Activated T-cell treated with anti-CD3 and anti-CD28 coated beads for 48 hours (primary cell): ENCODE measurements at places on chromosomes 13 and 19.

DNA sequence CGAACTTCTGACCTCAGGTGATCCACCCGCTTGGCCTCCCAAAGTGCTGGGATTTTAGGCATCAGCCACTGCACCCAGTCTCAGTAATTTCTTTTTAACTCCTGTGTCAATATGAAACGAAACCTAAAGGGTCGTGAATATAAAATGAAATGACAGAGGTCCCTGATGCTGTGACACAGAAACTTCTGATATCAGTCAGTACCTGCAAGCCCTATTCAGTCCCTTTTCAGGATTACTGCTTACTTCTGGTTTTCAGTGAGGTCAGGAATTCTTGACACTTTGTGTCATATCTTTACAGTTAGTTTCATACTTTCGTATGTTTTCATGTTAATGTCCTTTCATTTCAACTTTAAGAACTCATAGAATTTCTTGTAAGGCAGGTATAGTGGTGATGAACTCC is 58.7 kb downstream of the RNF17 start:
- DNase-seq = no peak

- no peak for DNase-seq
Measured at GRCh38 chr13:105890509-105890908, 645.0 kb downstream of the EFNB2 start.

DNA sequence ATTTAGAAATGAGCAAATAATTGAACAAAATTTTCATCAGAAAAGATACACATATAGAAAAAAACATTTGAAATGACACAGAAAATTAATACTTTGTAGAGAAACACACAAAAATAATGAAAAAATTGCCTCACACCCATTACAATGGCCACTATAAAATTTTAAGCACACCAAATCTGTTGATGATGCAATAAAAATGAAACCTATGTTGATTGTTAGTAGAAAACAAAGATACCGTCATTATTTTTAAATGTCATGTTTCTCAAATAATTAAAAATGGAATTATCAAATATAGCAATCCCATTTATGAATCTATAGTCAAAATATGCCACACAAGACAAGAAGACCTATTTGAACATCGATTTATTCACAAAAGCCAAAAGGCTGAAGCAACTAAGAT is 90.5 kb downstream of the ZNF708 start:
- DNase-seq = no peak

GRCh38 chr13:97327506-97328221 is 105.5 kb downstream of the MBNL2 start:
- no peak for DNase-seq

GRCh38 chr19:1483131-1483978 is 4.3 kb upstream of the C19orf25 start:
- DNase-seq = no peak

GRCh38 chr13:37806666-37807065 is 62.9 kb downstream of the TRPC4 start:
- DNase-seq = no peak

DNA sequence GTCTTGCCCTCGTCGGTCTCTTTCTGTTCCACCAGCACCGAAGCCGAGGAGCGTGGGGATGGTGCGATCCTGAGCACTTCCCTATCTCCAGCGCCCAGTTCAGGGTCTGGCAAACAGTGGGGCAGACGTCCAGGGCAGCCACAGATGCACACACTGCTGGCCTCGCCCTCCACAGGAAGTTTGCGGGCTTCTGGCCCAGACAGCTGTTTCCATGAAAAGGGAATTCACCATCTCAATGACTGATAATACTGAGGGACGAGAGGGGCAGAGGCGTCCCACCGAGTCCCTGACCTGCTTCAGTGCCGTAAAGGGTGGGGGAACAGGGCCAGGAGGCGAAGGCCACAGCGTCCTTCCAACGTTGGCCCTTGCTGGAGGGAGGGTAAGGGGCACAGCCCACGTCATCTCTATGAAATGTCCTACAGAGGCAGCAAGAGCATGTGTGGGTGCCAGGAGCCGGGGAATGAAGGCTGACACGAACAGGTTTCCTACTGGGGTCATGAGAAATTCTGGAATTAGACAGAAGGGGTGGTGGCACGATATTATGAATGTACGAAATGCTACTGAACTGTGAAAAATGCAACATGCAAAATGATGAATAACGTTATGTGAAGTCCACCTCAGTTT is 19.5 kb downstream of the SHC2 start:
- no peak for DNase-seq

DNA sequence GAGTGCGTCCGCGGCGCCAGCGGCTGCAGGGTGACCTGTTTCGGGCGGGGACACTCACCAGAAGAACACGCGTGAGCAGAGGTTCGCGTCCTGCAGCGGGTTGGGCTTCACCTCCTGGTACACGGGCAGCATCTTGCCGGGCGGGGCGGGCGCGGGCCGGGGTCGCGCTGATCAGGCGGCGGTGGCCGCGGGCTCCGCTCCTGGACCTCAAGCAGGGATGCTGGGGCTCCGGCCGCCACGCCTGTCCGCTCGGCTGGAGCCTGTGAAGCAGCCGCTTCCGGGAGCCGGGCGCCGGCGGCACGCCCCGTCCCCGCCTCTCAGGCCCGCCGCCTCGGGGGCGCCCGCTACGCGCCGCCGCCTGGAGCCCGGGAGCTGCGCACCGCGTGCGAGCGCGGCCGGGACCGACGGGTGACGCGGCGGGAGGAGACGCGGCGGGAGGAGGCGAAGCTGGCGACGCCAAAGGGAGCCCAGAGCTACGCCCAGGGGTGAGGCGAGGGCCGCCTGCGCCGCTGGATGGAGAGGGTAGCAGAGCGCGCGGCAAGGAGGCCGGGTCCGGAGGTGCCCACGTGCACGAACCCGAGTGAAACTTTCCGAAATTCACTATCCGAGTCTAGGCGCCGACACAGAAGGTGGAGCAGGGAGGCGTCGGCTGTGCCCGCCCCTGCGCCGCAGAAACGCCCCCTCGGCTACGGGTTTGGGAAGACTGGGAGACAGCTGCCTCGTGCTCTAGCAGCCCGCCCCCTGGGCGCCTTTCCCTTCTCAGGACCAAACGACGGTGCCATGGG is at the start of gene ABCC4:
ABCC4 (minus strand) TSS at position 269 of the 785 bp plus-strand sequence; CDS start at position 132, 137 bp downstream.
- DNase-seq = peak; percentile 69

DNA sequence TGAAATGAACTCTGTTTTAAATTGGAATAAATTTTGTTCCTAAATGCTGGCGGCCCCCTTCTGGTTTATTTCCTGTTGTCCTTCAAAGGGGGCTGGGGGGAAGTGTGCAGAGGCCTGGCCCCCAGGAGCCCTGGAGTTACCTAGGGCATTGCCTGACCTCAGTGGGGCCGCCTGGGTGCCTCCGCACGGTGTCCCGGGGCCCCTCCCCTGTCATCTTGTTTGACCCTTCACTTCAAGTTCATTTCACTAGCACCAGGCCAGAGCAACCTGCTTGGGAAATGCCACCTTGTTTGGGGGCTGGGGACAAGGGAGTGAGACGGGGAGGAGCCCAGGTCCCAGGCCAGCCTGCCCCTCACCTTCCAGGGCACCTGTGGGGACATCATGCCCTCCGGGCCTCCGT is 11.9 kb upstream of the GNA15 start:
- DNase-seq = no peak

DNA sequence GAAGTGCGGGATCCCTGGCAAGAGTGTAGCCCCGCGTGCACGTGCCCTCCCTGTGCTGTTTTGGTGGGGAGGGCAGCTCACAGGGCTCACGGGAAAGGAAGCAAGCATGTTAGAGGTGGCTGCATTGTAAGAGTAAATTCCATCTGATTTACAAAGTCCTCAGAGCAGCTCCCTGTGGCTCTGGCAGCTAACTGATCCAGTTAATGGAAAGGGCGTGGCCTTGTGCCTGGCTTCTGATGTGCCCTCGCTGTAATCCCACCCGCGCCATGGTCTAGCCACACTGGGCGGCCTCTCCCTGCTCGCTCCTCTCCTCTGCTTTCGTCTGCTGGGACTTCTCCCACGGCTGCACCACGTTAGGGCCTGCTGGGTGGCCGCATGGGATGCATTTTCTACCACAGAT is 258.5 kb downstream of the FGF9 start:
- DNase-seq = no peak
